ENCODE measurements at places on chromosomes 6 and 20.
A peak's percentile ranks its signal among the peaks of the same experiment; 100 is the strongest.

GRCh38 chr6:125963817-125964216 is 7.2 kb downstream of the HINT3 start:
- DNase-seq, result no peak

- no peak for DNase-seq
Measured at GRCh38 chr6:71038711-71039344, 82.0 kb upstream of the B3GAT2 start.

- DNase-seq, result no peak
Measured at GRCh38 chr6:111381123-111381522, 101.9 kb downstream of the REV3L start.

GRCh38 chr6:150922137-150922536 is 56.6 kb downstream of the MTHFD1L start:
- no peak for DNase-seq

DNA sequence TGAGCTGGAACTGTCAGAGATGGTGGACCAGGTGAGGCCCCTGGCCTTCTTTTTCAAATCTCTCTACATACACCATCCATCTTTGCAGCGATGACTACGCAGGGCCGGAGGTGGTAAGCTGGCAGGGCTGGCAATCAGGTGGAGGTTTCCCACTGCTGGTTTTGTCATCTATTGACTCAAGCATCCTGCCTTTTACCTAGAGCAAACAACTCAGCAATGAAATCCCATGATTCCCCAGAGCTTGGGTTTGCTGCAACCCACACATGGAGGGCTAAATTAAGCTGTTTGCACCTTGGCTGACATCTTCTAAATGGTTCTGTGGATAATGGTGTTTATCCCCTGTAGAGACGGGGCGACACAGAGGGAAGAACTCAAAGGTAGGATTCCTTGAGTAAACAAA is 170.2 kb downstream of the SCP2D1 start:
- DNase-seq, result no peak

DNA sequence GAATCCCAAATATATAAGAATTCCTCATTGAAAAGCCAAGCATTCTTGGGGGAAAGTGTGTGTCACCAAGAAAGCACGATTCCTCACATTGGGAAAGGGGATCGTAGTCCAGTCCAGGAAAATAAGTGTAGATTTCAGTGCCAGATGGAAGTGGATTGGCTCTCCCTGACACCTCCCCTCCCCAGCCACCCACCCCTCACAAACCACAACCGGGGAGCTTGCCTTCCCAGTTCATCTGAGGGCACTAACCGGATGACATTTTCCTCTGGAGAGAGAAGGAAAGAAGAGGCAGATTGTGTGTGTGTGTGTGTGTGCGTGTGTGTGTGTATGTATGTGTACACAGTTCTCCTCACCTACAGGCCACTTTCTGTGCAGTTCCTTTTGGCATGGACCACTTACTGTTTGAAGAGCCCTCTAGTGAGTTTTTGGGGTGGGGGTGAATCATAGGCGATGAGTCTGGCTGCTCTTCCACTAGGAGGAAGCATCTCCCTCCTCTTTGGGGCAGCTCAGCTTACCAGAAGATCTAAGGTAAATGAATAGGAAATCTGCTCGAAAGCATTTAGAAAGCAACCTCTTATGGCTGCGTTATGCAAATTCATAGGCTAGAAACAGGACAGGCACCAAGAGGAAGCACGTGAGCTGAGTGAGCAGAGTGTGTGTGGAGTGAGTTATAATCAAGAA is 20.8 kb downstream of the DAAM2 start:
- DNase-seq, result peak; percentile 95

Data from NCI-H187 treated with DMSO at 0.1 percent for 48 hours (cell line).